ENCODE measurements at places on chromosomes 2 and 18.

- no peak for DNase-seq
Observed at GRCh38 chr2:9439536-9439935, 16.1 kb downstream of the CPSF3 start.

DNA sequence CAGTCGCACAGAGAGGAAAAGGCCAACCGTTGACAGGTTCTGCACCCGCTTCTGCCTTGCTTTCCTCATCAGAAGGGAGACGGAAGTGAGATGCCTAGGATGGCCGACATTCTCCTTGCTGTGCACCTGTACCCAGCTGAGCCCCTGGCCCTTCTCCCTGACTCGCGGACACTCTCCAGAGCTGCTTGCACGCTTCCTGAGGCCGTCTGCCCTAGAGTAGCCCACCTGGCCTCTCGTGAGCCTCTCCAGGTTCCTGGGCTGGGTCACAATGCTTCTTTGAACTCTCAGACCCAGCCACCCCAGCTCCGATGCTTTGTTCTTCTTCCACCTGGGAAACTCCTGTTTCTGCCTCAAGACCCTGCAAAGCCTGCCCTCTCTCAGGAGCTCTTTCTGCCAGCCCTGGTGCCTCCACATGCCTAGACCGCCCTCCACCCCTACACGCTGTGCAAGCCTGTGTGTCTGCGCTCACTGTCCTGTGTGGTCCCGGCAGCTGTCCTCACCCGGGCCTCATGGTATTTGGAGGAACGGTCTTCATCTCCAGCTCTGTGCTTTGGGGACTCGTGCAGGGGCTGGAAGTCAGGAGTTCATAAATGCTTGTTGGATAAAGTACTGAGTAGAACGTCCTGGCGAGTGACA is 345.4 kb upstream of the SALL3 start:
- no peak for DNase-seq

GRCh38 chr2:131122496-131122895 is 17.4 kb downstream of the PLEKHB2 start:
- no peak for DNase-seq

DNA sequence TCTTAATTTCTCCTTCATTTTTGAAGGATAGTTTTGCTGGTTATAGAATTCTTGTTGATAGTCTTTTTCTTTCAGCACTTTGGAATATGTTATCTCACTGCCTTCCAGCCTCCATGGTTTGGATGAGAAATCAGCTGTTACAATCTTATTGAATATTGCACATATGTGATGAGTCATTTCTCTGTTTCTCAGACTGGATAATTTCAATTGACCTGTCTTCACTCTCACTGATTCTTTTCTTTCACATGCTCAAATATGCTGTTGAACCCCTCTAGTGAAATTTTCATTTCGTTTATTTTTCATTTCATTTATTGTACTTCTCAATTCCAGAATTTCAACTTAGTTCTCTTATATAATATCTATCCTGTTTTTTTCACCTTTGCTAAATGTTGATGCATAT is 22.2 kb downstream of the PDK1 start:
- no peak for DNase-seq

DNA sequence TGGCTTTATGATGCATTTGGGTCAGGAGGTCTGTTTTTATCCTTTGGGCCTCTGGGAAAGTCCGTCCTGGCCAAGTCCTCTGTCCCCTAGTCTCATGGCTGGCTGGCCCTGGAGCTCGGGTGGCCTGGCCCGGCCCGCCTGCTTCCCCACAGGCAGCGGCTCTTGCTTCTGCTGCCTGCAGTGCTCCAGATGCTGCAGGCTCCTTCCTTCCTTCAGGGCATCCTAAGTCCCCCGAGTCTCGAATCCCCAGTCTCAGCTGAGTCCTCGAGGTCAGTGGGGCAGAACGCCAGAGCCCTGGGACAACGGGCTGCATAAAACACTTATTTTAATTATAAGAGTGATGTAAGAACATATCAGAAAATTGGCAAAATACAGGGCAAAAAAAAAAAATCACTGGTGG is 71.2 kb downstream of the HPCAL1 start:
- no peak for DNase-seq

- DNase-seq, result no peak
Observed at GRCh38 chr2:151051574-151052220, 210.0 kb downstream of the RBM43 start.

DNA sequence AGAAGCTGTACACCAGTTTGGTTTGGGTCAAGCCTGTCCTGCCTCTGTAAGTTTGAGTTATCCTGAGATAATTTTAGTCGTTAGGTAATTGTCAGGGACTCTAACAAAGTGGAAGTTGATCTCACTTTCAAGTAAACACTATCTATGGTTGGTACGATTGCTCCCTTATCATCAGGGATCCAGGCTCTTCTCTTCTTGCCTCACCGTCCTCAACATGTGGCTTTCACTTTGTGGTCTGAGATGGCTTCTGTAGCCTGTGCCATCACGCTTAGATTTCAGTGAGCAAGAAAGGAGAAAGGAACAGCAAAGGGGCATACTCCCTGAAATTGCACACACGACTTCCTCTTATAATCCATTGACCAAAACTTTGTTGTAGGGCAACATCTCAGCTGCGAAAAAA is 115.6 kb downstream of the CTAGE1 start:
- no peak for DNase-seq

- DNase-seq, result no peak
Observed at GRCh38 chr18:61554946-61555361, 221.7 kb downstream of the CDH20 start.

GRCh38 chr2:59713577-59713976 is 839.9 kb downstream of the BCL11A start:
- DNase-seq, result no peak

GRCh38 chr2:182230561-182230960 is 196.3 kb downstream of the PDE1A start:
- DNase-seq, result no peak

DNA sequence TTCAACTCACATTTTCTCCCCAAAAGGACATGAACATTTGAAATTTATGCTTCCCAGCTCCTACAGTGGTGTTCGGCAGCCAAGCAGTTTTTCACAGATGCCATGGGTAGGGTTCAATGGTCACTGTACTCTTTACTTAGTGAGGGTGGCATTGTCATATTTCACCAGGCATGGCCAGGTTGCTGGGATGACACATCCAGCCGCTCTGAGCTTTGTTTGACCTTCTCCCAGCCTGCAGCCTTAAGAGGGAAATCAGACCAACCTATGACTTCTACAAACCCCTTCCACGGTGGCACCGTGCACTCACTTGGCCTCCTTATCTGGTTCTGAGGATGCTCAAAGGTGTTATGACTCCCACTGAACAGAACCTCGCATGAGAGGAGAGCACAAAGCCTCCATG is 108.4 kb upstream of the SH3BP4 start:
- DNase-seq, result no peak

GRCh38 chr2:237626813-237627440 is 460 bp upstream of the LRRFIP1 start:
- no peak for DNase-seq

GRCh38 chr18:24051031-24051947 is 36.7 kb downstream of the TTC39C start:
- no peak for DNase-seq

Measured in coronary artery (tissue), 2 donors.